ENCODE measurements at places on chromosomes 12 and 14.

GRCh38 chr12:1799882-1800400 is 20.4 kb upstream of the LRTM2 start:
- DNase-seq = no peak

DNA sequence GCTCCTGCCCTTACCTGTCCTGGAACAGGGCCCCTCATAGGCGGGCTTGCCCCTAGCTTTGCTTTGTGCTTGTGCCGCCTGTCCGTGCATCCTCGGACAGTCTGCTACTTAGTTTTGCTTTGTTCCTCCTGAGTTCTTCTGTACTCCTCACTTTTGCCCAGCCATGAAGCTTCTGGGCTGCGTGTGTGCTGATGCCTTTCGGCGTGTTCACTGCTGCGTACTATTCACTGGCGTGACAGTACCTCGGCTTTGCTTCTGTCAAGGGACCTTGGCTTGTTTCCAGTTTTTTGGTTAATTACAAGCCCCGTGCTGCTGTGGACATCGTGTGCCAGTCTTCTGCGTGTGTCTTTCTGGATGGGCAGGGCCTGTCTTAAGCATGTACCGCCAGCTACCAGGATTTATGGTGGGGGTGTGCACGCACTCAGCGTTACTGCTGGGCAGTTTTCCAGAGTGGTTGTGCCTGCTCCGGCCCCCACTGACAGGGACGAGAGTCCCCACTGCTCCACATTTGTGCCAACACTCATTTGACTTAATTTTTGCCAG is 2.5 kb downstream of the PACS2 start:
- DNase-seq = no peak

GRCh38 chr12:38538319-38538718 is 221.7 kb downstream of the ALG10B start:
- DNase-seq = no peak

GRCh38 chr12:66663611-66664010 is 15.3 kb downstream of the GRIP1 start:
- no peak for DNase-seq
